ENCODE measurements at places on chromosomes 5 and 9.

DNA sequence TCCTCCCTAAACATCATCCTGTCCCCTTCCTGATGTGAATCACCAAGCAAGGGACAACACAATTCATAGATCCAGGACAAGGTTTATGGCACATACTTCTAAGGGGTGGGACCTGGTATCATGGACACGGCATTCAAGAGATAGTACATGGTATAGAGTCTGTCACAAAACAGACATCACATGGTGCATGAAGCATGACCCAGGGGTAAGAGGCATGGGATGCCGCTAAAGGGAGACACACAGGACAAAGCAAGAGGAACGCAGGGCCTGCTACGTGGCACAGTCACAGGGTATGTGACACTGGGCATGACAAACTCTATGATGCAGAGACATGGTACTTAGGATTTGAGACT lies 20.7 kb downstream of the GSN start:
- DNase-seq, result no peak

GRCh38 chr5:14105718-14106410 lies 37.3 kb upstream of the TRIO start:
- peak; percentile 77 for DNase-seq

- DNase-seq, result no peak
Observed at GRCh38 chr5:75365740-75366139, 28.7 kb downstream of the HMGCR start.

GRCh38 chr9:4781408-4781807 lies 11.3 kb upstream of the RCL1 start:
- DNase-seq, result no peak

GRCh38 chr9:4042991-4043390 lies 256.9 kb downstream of the GLIS3 start:
- no peak for DNase-seq

GRCh38 chr9:77424993-77425392 lies 223.1 kb downstream of the GNA14 start:
- DNase-seq, result no peak

DNA sequence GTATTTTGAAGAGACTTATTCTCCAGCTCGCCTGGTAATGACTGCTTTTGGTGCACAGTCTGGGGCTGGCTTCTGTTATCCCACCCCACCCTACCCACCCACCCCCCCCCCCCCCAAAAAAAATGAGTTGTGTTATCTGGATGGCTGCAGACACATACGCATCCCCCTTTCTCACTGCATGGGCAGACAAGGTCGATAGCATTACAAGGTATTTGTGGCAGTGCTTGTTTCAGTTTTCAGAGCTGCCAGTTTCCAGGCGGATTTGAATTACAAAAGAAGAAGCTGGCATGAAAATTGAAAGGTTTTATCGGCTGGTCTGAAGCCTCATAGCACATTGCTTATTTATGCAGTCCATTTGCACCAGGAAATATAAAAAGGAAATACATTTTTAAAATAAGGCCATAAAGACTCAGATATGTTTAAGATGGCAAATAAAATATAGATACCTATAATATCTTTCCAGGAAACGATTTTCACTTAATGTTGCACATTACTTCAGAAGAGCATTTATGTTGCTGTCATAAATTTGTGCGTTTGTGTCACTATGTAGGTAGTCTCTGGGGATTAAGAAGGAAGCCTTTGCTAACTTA lies 85.1 kb upstream of the GRHPR start:
- no peak for DNase-seq

DNA sequence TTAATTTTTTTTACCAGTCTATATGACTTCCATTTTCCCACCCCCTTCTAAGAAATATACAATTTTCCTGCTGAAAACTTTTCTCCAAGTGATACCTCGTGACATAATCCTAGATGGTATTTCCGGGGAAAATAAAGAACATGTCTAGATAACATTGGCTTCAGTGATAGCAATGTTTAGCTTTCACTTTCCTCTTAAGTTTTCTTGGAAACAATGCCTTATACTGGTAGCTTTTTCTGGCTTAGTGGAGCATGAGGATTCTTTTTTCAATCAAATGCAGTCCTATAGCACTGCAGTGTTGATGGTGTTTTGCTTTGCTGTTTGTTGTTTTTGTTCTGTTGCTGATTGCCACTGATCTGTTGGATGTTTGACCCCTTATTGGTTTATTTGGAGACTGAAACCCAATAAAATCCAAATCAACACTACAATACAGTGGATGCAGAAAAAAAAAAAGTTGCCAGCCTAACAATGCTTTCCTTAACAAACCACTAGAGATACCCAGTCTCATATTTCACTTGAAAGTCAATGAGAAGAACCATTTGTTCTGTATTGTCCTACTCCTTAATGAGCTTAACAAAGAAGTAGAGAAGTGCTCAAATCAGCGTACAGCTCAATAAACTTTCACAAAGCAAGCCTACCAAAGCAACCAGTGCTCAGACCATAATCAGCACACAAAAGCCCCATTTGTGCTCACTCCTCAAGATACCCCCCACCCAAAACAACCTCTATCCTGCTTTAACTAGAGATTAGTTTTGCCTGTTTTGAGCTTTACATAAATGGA lies 74.2 kb upstream of the GRAMD2B start:
- peak; percentile 57 for DNase-seq

DNA sequence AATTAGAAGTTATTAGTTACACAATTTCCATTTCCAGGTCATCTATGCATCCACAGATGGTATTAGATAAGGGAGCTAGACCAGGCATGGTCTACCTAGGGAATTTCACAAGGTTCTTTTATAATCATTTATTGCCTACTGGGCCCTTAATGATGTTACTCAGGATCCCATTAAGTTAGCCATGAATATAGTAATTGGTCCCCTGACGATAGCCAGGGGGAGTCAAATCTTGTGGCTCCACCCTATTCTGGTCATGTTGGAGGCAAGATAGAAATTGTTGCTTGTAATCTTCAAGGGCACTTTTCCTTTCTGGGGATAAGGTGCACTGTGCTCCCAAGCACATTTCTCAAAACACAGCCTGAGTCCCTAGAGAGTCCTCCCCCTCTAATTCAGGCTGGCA lies 14.1 kb upstream of the ELL2 start:
- no peak for DNase-seq

GRCh38 chr9:36306471-36307306 lies 48.4 kb upstream of the GNE start:
- DNase-seq, result peak; percentile 26

GRCh38 chr5:53034832-53035231 lies 45.7 kb downstream of the ITGA2 start:
- no peak for DNase-seq

Data from cardiac fibroblast (primary cell).